T-helper 2 cell (primary cell): ENCODE measurements at places on chromosomes 7 and 10.

- no peak for DNase-seq
Measured at GRCh38 chr10:63430091-63430998, 35.4 kb downstream of the JMJD1C start.

- DNase-seq: no peak
Measured at GRCh38 chr10:89973326-89973725, 271.9 kb downstream of the KIF20B start.

GRCh38 chr10:130491011-130491692, 355.0 kb downstream of the GLRX3 start:
- no peak for DNase-seq

DNA sequence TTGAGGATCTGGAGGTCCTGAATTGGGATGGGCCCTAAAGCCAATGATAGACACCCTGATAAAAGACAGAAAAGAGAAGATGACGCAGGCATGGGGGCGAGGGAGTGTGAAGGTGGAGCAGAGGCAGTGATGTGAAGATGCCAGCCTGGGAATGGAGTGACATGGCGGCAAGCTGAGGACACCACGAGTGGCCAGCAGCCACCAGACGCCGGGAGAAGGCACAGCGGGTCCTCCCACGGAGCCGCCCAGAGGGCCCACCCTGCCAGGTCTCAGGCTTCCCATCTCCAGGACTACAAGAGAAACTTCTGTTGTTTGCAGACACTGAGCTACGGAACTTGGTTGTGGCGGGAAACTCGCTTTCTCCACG, 44.9 kb downstream of the DPYSL4 start:
- no peak for DNase-seq

GRCh38 chr7:93219868-93220267, 6.4 kb downstream of the HEPACAM2 start:
- no peak for DNase-seq
